ENCODE measurements at places on chromosomes 16 and 17.
A peak's percentile ranks its signal among the peaks of the same experiment; 100 is the strongest.

- DNase-seq, result no peak
These were observed 226.8 kb downstream of the CPPED1 start for GRCh38 chr16:12576878-12577277.

- no peak for DNase-seq
These were observed 69.8 kb upstream of the PLCG2 start for GRCh38 chr16:81709016-81709900.

- DNase-seq, result no peak
These were observed 14.4 kb downstream of the SDR42E1 start for GRCh38 chr16:81996664-81997509.

DNA sequence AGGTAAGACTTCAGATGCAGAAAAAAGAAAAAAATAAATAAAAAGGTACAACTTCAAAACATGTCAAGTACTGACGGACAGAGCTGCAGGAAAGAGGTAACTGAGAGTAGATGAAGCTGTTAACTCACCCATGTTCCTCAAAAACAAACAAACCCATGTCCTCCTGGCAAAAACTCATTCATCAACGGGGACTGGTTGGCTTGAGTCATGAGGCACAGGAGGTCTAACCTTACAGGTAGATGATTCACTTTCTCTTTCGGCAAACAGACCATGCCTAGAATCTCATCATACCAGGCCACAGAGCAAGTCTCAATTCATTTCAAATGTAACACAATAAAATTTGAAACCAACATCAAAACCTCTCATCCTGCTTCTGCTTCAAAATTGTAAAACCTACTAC, 12.3 kb upstream of the FASN start:
- no peak for DNase-seq

GRCh38 chr16:55690841-55691240, 35.1 kb downstream of the SLC6A2 start:
- DNase-seq, result no peak

DNA sequence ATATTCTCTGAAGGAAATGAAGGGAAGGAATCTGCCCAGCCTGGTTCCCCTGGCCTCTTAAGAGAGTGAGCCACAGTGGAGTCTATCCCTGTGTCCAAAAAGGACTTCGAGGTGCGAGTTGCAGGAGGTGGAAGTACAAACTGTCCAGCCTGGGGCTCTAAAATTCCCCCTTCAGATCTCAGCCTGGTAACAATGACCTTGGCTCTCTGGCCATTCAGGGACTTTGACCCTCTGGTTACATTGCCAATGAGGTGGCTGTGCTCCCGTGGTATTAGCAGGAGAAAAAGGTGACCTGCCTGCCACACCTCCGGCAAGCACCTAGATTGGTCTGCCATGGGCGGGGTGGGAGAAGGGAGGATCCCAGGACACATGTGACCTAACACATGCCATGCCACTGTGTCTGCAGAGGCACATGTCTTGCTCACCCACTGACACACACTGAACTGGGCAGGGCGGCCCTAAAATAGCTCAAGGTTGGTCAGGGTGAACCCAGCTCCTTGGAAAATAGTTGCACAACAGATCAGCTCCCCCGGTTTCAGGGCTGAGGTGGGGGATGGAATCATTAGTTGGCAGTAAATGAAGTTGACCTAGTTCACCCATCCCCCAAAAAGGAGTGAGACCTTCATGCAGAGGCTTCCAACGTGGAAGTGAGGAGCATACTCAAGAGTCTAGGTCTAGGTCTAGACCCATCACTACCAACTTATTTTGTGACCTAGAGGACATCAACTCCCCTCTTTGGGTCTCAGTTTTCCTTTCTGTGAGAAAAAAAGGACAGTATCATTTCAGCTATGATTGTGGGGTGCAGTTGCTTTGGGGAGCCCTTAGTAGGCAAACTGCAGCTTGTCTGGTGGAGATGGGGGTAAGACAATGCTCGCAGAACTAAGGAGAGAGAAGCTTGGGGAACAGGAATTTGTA, 2.2 kb downstream of the NR1D1 start:
- no peak for DNase-seq

DNA sequence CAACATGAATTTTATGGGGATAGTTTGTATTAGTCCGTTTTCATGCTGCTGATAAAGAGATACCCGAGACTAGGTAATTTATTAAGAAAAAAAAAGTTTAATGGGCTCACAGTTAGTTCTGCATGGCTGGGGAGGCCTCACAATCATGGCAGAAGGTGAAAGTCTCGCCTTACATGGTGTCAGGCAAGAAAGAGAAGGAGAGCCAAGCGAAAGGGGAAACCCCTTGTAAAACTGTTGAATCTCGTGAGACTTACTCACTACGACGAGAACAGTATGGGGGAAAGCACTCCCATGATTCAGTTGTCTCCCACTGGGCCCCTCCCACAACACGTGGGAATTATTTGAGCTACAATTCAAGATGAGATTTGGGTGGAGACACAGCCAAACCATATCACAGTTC, 181.5 kb downstream of the PRKCA start:
- DNase-seq, result no peak

DNA sequence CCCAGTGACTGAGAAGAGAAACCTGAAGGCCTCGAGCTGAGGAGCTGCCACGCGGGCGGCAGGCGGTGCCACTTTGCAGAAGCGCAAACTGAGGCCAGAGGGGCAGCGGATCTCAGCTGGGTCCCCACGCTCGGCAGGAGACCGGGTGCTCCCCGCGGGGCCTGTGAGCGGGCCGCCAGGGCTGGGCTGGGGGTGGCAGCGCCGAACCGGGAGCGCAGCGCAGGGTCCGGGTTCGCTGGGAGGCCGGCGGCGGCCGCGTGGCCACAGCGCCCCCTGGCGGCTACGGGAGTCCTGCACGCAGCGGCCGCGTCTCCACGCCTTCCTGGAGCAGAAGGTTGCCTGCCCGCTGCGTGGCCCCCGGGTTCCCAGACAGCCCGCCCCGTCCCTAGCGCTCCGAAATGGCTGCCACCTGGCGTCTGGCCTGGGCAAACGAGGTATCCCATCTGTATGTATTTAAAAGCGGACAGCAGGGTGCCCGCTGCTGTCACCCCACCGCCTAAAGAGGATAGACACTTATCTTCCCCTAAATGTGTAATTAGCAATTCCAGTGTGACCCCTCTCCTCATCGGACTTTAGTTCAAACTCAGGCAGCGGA, 96.1 kb upstream of the CDH5 start:
- peak; percentile 94 for DNase-seq

DNA sequence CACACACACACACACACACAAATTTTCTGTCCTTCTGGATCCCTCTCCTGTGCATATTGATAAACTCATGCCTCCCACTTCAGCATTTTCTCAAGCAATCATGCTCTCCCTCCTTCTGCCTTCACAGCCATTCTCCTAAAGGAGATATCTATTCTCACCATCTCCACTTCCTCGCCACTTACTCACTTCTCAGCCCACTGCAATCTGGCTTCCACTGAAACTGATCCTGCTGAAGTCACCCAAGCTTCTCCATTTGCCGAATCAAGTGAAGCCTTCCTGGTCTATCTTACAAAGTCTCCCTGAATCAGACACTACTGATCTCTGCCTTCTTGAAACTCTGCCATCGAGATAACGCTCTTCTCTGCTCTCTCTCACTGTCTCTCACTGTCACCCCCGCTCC, 54.0 kb upstream of the GNAO1 start:
- DNase-seq, result no peak

DNA sequence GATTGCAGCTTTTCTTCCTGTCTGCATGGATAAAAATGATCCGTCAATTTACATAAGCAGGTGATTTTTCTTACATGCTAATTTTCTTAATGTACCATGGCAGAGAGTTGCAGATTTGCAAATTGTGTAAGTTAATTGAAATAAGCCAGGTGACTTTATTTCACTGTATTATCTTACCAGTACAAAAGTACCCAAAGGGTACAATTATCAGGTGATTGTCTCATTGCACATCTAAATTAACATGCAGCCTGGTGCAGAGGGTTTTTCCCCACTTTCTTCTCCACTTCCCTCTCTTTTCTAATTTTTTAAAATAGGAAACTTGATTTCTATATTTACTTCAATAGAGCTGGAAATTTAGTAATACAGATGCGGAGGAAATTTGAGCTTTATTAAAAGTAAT, 11.2 kb downstream of the NLK start:
- DNase-seq, result no peak

GRCh38 chr17:67253384-67253783, 8.4 kb upstream of the HELZ start:
- no peak for DNase-seq

DNA sequence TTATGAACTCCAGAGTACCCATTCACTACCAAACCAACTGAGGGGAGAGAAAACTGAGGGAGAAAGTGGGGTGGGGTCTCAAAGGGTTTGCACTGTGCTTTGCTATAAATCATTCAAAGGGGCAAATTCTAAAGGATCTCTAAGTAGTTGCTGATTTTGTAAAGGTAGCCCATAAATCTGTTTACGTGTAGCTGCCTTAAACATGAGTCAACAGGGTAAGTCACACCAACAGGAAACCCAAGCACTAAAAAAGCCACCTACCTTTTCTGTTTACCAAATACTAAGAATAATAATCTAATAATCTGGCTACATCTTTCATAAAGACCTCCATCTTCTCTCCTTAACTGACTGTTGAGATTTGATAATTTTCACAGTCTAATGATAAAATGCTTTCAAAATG, 8.4 kb upstream of the HSBP1 start:
- DNase-seq, result no peak

DNA sequence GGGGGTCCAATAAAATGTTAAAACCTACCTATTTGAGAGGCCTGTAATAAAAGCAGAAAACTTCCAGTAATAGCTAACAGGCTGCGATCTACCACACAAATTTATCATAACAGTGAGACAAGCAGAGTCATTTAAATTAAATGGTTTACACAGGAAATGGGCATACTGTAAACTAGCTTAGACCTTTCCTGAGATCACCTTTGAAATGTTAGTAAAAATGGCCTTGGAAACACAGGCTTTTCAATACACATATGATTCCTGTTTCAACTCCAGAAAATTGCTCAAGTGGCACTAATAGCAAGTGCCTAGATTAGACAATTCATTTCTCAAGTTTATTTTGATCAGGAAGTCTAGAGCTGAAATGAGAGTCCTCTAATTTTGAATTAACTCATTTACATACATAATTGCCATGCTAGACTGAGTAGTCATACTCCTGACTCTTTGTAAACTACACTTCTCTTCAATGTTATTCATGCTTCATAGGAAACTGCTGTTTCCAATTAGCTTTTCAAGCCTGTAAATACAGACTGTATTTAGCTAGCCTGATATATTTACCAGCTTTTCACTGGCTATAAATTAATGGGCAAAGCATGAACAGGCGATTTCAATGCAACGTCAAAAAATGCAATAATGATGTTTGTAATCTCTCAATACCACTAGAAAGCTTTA, 43.3 kb downstream of the PARN start:
- no peak for DNase-seq
